ENCODE measurements at places on chromosomes 7 and 10.

DNA sequence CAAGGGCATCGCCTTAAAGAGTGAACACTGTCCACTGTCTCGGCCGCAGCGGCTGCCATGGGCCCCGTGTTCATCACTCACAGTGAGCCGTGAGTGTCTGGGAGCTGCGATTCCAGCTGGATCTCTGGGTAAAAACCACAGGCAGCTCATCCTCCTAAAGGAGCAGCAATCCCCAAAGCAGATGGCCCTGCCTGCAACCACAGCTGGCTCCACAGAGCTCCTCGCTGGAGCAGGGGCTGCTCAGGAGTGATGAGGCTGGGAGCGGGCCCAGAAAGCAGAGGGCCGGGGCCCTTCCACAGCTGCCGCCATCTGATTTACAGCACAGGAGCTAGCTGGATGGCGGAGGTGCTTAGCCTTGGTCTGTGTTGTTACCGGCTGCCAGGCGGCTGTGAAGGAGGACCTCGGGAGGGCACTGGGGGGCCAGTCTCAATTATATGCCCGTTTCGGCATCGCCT, 6.6 kb upstream of the TMEM184A start:
- DNase-seq = no peak

DNA sequence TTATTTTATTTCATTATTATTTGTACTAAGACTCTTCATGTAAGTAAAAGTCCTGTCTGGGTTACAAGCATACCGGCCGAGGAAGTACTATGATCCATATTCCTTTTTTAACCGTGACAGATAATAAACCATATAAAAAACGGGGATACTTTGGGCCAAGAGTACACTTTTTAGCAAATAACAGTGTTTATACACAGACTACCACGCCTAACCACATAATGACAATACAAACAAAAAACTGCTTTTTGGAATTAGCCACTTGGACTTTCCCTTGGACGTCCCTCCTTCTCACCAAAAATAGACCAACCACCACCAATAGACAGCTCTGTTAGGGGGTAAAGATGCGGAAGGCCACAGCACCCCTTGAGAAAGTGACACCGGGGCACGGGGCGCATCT, 800 bp downstream of the MINDY3 start:
- no peak for DNase-seq

GRCh38 chr7:105322655-105323277, 66.0 kb downstream of the SRPK2 start:
- DNase-seq = no peak

GRCh38 chr7:38303866-38304265, 30.4 kb upstream of the TARP start:
- DNase-seq = no peak

- DNase-seq = no peak
Observed at GRCh38 chr10:110821508-110821907, 50.2 kb upstream of the PDCD4 start.

DNA sequence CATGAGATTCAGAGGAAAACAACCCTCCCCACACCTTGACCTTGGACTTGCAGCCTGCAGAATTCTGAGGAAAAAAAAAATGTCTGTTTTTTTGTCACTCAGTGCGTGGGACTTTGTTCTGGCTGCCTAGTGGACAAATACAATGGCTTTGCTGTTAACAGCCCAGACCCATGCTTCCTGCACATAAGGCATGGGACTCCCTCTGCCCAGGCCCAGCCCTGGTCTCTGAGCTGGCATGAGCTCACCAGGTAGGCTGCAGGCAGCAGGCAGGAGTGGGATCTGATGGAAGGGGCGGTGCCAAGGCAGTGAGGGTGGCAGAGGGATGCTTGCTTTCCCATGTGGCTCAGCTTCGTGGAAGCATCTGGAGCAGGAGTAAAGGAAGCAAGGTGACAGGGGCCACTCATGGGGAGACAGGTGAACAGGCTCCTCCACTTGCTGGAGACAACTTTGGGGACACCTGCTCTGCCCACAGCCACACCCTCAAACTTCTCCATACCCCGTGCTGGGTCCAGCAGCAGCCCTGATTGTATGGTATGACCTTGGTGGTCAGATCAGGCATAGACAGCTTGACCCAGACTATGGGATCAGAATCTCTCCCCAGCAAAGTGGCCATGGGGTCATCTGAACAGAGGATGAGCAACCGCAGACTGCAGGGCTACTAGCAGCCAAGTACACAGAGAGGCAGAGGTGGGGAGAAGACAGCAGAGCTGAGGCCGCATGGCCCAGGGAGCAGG, 27.0 kb downstream of the ANXA8 start:
- no peak for DNase-seq

- no peak for DNase-seq
Observed at GRCh38 chr7:87517136-87517815, 41.8 kb upstream of the ABCB4 start.
